Activated CD8-positive, alpha-beta T cell treated with anti-CD3 and anti-CD28 coated beads, Interleukin-2, amount 10 ng/mL, durations not matched to agents 7 days and 5 days (primary cell): ENCODE measurements at places on chromosomes 11 and 22.
A peak's percentile ranks its signal among the peaks of the same experiment; 100 is the strongest.

DNA sequence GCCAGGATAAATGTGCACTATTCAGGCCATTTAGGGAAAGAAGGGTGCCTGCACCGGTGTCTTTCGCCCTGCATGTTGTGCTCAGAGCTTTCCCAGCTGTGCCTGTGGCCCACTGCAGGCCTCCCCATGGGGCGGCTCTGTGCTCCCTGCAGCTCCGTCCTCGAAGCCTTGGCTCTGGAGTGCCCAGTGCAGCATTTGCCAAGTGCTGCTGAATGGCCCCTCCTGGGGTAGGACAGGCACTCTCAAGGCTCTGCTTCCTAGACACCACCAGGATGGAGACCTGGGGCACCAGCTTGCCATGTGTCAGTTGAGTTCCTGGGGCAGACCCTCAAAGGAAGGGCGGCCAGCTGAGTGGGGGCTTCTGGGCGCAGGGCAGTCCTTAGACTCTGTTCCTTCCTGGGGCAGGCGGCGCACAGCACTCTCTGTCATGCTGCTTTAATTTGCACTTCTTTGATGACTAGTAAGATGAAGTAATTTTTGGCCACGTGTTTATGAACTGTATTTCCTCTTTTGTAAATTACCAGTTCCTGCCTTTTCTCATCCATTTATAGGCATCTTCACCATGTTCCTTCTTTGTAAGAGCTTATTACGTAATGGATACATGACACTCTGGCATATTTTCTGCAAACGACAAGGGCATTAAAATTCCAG lies 32.1 kb upstream of the GNB1L start:
- DNase-seq = peak; percentile 35
- peak overlapping the region; percentile 81 for H3K27ac ChIP-seq
- H3K4me1 ChIP-seq = peaks cover 39% of the 10 kb centered on the region
- no peaks in the 10 kb centered on the region for H3K36me3 ChIP-seq
- no peaks in the 10 kb centered on the region for H3K27me3 ChIP-seq

DNA sequence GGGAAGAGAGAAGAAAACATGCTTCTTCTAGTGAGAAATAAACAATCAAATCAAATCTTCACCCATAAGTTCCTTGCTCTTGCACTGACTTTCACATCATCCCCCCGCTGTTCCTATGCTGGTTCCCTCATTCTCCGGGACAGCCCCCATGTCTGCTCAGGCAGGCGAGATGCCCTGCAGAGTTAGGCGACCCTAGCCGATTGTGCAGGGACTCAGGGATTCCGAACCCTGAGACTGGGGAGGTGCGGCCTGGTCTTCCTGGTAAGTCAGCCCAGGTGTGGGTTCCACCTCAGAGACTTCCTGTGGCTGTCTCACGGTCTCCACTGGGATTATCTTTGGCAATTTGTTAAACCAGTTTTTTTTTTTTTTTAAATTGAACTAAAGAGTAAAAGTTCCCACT lies 6.6 kb downstream of the TTC38 start:
- H3K27me3 ChIP-seq = no peaks in the 10 kb centered on the region
- H3K27ac ChIP-seq = no peak overlapping the region
- peaks cover 39% of the 10 kb centered on the region for H3K36me3 ChIP-seq

DNA sequence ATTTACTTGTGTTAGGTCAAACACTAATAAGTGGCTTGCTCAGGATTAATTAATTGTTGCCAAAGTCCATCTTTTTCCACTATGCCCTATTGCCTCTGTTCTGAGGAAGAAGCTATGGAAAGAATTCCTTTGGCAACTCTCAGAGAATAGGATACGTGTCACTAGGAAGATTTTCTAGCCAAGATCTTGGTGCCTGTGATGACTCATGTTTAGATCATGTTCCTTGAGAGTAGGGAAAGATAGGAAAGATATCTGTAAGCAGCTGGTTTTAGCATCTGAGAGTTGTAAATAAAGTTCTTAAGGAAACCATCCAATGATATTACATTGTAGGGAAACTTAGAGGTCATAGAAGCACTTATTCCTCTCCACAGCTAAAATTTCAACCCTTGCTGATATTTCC lies 15.7 kb downstream of the SLN start:
- H3K27ac ChIP-seq = no peak overlapping the region
- no peak for DNase-seq
- no peak overlapping the region for H3K4me3 ChIP-seq
- no peaks in the 10 kb centered on the region for H3K36me3 ChIP-seq
- no peaks in the 10 kb centered on the region for H3K4me1 ChIP-seq
- H3K27me3 ChIP-seq = peaks cover 22% of the 10 kb centered on the region

GRCh38 chr22:44338177-44338810 lies 25.5 kb upstream of the SHISAL1 start:
- H3K4me1 ChIP-seq = no peaks in the 10 kb centered on the region
- no peak for DNase-seq
- no peaks in the 10 kb centered on the region for H3K27me3 ChIP-seq
- H3K36me3 ChIP-seq = no peaks in the 10 kb centered on the region

GRCh38 chr22:22226448-22227187 lies 18.0 kb upstream of the VPREB1 start:
- no peak overlapping the region for H3K4me3 ChIP-seq
- no peak for DNase-seq
- H3K27me3 ChIP-seq = peaks cover 6% of the 10 kb centered on the region
- H3K27ac ChIP-seq = no peak overlapping the region

GRCh38 chr11:6554828-6555706 lies 48.3 kb downstream of the RRP8 start:
- H3K4me1 ChIP-seq = no peaks in the 10 kb centered on the region
- H3K27me3 ChIP-seq = no peaks in the 10 kb centered on the region
- H3K36me3 ChIP-seq = no peaks in the 10 kb centered on the region

DNA sequence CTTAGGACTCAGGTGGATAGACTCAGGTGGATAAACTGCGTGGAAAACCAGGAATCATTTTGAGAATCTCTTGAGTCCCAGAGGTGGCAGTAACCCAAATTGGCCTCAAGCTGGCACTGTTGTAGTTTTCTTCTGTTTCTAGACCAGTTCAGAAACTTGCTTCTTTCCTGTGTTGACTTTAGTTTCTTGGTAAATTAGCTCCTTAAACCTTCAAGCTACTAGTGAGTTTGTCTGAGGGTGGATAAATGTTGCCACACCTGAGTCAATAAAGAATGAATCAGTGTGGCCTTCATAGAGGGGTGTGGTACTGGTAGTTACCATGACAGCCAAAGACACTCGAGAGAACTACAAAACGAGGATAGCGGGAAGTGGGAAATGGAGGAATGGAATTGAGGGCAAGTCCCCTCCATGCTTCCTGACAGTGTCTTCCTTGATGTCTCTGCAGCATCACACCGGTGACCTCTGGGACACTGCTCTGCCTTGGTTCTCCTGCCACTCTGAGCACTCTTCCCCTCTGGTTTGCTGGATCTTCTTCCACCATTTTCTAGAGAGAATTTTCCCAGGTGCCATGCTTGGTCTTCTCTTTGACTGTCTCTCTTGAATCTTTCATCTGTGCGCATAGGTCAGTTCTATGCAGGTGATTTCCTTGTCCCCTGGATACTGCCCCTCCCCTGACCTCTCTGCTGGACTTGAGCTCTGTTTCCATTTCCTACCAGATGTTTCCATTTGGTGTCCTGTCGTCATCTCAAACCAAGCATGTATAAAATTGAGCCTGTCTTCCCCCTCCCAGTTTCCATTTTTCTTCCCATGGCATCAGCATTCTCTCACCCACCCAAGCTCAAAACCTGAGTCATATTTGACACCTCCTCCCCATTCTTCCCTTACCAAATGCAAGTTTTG lies 7.2 kb downstream of the POLD4 start:
- H3K4me3 ChIP-seq = no peak overlapping the region
- no peaks in the 10 kb centered on the region for H3K27me3 ChIP-seq
- H3K36me3 ChIP-seq = peaks cover 2% of the 10 kb centered on the region
- H3K4me1 ChIP-seq = peaks cover 30% of the 10 kb centered on the region

DNA sequence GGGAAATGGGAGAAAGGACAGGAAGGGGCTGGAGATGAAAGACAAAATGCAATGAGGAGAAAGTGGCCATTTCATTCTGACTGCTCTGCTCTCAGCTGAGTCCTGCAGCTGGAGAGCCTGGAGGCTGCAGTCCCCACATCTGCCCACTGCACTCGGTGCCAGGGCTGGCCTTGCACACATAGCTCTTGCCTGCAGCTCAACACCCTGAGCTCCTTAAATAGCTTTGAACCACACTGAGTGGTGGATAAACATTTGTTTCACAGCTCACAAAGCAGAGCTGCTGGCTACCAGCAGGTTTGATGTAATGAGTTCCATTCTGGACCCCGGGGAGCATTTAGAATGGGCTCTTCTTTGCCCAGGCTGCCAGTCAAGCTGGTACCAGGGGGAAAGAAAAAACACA lies 426.1 kb upstream of the CADM1 start:
- H3K27ac ChIP-seq = no peak overlapping the region
- no peak overlapping the region for H3K4me3 ChIP-seq
- DNase-seq = no peak
- H3K36me3 ChIP-seq = no peaks in the 10 kb centered on the region
- H3K27me3 ChIP-seq = no peaks in the 10 kb centered on the region
- no peaks in the 10 kb centered on the region for H3K4me1 ChIP-seq

- H3K36me3 ChIP-seq = no peaks in the 10 kb centered on the region
- H3K27ac ChIP-seq = no peak overlapping the region
- no peak for DNase-seq
- H3K27me3 ChIP-seq = peaks cover 30% of the 10 kb centered on the region
These were observed 14.3 kb downstream of the GDPD4 start for GRCh38 chr11:77287136-77287535.

DNA sequence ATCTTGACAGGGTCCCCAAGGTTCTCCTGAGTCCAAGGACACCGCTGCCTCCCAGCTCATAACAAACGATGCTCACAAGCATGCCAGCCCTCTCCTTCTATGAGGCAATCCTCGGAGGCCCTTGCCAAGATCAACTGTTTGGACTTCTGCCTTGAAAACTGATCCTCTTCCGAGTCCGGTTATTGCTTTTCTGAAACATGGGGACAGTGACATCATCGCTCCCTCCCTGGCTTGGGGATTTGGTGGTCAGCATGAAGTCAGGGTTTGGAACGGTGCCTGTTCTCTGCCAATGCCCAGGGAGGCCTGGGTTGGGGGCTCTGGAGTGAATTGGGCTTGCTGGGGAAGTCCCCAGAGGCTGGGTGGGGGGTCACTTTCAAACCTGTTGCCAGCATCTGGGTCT lies 149.3 kb downstream of the FBXO7 start:
- no peak for DNase-seq
- no peak overlapping the region for H3K4me3 ChIP-seq
- no peak overlapping the region for H3K27ac ChIP-seq
- no peaks in the 10 kb centered on the region for H3K36me3 ChIP-seq
- peaks cover 7% of the 10 kb centered on the region for H3K4me1 ChIP-seq

DNA sequence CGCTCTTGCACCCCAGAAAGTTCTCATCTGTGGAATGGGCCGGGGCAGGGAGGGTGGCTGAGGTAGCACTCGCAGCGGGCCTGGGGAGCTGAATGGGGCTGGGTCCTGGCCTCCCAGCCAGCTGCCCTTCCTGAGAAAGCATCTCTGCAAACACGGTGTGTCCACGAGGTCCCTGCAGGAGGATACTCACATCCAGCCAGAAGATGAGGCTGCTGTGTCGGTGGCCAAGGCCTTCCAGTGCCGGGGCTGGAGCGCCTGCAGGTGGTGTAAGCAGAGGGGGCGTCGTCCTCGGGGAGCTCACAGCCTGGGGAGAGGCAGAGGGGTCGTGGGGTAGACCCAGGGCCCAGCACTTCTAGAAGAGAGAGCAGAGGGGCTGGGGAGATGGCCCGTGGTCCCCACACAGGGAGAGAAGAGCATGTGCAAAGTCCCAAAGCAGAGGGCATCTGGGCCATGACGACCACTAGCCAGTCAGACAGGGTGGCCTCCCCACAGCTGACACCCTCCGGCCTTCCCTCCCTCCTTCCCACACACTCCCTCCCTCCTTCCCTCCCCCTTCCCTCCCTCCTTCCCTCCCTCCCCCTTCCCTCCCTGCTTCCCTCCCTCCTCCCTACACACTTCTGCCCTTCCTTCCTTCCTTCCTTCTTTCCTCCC lies 97.9 kb downstream of the WNT7B start:
- no peak overlapping the region for H3K4me3 ChIP-seq
- DNase-seq = no peak
- no peak overlapping the region for H3K27ac ChIP-seq
- H3K4me1 ChIP-seq = no peaks in the 10 kb centered on the region

DNA sequence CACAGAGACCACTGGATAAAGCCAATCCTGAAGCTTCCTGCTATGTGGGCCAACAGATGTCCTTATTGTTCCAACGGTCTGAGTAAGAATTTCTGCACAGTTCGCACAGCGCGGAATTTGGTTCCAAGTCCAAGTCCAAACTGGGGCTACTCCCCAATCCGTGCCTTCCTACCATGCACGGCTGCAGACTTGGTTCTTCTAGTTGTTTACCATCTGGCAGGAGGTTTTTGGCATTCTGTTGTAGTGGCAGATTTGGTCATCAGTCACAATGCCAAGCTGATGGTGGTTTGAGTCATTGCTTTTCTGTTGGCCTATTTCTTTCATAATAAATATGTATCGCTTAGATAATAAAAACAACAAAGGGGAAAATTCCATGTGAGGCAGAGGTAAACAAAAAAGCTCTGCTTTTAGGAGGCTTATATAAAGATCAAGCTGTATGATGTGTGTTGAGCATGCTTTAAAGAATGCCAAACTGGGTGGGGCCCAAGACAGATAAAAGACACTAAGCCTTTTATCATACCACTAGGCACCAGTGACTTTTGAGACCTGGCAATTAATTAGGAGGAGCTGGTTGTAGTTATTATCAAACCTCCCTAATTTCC lies 52.5 kb upstream of the SYN3 start:
- DNase-seq = no peak
- no peak overlapping the region for H3K4me3 ChIP-seq
- no peaks in the 10 kb centered on the region for H3K27me3 ChIP-seq
- no peak overlapping the region for H3K27ac ChIP-seq
- no peaks in the 10 kb centered on the region for H3K36me3 ChIP-seq

DNA sequence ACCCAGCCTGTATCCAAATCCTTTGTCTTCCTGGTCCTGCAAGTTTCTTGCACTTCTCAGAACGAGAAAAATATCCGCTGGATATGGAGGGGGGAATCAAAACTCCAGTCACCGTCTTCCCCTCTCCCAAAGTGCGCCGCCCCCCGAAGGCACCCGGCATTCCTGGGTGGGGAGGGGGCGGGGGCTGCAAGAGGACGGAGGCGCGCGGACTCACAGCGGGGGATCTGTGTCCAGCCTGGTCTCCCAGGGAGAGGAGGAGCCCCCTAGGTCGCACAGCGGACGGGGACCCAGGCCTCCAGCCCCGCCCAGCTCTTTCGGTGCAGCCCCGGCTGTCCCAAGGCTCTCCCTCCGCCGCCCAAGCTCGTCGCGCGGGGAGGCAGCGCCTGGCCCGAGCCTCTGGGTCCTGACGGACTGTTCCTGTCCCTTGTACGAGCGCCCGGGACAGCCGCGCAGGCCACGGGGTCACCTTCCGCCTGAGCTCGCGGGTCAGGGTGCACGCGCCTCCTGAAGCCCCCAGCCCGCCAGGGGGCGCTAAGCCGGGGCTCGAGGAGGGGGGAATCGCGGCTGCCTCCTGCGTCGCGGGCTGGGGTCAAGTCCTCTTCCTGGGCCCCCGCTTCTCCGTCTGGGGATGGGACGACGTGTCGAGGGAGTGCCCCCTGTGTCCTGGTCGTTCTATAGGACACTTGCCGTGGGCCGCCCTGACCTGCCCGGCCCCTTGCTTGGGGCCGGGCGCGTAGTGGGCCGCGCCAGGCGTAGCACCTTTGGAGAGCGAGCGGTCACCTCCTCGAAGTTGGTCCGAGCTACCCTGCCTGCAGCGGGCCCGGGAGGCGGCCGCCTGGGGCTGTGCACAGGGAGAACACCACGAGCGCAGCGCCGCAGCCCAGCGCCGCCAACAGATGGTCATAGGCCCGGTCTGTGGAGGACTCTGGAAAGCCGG lies 2.4 kb upstream of the WNT11 start:
- peak overlapping the region; percentile 74 for H3K4me3 ChIP-seq
- H3K36me3 ChIP-seq = no peaks in the 10 kb centered on the region
- no peak overlapping the region for H3K27ac ChIP-seq
- H3K27me3 ChIP-seq = peaks cover 61% of the 10 kb centered on the region
